ENCODE measurements at places on chromosomes 1 and 21.

DNA sequence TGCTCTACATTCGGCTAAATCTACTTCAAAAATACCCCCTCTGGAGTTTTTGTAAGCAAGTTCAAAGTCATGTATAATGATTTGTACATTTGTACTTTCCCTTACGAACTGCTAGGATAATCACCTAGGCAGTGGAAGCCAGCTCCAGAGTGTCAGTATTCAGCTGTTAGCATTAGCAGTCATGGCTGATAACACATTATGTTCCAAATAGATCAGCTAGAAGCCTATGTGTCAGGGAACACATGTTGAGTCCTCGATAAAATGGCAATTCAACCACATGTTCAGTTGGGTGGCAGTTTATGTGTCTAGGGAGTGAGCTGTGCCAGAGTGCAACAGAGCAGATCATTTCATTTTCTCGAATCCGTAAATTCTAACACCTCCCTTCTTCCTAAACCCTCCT lies 65.8 kb upstream of the KRTAP11-1 start:
- no peak for DNase-seq

DNA sequence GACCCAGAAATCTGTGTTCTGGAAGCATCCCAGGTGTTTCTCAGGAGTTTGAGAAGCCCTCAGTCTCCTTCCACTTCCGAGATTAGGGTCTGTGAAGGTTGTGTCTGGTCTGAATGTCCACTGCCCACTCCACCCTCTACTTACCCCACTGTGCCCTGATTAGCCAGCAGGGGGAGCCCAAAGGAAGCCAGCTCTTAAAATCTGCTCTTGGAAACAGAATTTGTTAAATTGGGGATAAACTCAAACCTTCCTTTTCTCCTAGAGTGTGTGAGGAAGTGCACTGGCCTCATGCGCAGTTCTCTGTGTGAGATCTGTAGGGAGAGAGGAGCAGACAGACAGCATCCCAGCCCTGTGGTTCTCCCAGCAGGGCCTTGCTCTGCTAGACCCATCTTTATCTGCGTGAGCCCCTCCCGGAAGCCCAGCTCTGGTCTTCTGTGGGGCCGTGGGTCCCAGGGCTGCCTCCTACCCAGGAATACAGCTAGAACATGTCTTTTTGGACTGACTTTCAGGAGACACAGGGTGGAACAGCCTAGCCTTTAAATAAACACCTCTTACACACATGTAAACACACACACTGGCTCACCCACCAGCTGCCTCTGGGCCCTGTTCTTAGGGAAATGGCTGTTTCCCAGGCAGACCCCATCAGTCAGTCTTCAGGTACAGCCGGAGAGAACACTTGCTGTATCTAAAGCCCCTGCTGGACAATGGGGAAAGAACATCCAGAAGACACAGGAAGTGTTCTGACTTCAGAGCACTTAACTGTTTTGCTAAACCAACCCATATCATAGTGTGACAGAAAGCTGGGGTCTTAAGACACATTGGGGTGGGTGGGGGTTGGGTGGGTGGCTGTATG lies 52.2 kb downstream of the SMYD2 start:
- peak; percentile 62 for DNase-seq

DNA sequence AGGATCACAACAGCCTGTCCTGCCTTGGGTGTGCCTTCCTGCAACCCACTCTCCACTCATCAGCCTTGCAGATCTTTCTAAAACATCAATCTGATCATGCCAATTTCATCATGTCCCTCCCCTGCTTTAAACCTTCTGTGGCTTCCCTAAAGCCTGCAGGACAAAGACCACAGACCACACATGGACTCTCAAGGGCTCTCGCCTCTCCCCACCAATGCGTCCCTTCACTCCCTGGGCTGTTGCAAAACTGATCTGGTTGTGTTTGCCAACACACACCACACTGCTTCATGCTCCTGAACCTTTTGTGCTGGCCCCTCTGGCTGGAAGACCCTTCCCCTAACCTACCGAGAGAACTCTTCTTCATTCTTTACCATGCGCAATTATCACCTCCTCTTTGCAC lies 72.4 kb downstream of the ITPKB start:
- peak; percentile 48 for DNase-seq

GRCh38 chr1:151131701-151132334 lies 14.6 kb downstream of the SEMA6C start:
- no peak for DNase-seq

- DNase-seq: no peak
Measured at GRCh38 chr1:84073266-84073665, 70.8 kb upstream of the PRKACB start.

GRCh38 chr1:168480997-168481396 lies 62.8 kb downstream of the XCL2 start:
- DNase-seq: no peak

DNA sequence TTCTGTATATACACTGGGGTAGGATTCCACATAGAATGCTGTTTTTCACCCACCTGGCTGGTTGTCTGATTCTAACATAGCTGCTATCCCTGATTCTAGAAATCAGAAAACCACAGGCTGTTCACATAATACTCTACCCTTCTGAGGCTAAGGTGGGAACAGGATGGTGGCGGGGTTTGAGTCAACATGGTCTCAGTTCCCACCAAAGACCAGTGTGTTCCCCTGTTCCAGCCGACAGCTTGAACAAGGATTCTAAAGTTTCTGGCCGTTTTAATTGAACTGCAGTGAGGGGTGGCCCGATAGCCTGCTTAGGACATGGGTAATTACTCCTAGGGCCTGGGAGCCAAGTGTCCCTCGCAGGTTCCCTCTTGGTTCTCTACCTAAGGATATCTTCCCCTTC lies 38.4 kb downstream of the PEX14 start:
- no peak for DNase-seq

- no peak for DNase-seq
Measured at GRCh38 chr1:12420171-12420570, 190.3 kb downstream of the VPS13D start.

- DNase-seq: no peak
Measured at GRCh38 chr1:214816603-214817002, 213.6 kb downstream of the CENPF start.

DNA sequence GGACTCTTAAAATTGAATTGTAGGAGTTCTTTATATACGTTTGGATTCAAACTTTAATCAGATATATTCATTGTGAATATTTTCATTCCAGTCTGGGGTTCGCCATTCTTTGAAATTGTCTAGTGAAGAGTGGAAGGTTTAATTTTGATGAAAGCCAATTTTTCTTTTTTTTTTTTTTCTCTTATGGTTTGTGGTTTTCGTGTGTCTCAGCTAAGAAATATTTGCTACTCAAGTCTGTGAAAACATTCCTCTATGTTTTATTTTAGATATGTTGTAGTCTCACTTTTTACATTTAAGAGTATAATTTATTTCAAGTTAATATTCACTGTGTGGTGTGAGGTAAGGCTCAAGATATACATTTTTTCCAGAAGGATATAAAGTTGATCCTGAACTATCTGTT lies 220.5 kb downstream of the KCNT2 start:
- DNase-seq: no peak

DNA sequence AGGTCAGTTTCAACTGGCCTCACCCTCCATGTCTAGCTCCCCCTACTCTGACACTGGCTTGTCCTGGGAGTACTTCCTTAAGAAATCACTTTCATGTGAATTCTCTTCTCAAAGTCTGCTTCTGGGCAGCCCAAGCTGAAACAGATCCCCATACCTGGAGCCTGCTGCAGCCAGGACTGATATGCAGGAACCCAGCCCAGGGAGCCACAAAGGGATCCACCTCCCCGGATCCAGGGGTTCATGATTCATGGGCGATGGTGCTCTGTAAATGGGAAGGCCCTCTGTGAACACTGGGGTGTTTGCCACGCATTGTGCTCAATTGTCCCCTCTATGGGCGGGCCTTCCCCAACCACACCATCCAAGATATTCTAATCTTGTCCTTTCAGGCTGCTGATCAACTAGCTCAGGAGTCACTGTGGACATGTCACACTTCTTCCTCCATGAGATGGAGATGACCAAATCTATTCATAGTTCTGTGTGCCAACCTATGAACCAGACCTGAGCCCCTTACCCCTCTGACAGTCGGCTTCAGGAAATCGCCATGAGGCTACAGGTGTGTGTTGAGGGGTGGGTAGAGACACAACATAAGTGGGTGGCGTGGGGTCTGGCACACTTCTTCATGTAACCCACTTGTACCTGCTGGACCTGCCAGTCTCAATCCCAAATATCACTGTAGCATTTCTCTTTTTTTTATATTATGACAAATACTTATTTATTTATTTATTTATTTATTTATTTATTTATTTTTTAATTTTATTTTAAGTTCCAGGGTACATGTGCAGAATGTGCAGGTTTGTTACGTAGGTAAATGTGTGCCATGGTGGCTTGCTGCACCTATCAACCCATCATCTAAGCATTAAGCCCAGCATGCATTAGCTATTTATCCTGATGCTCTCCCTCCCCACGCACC lies 41.8 kb downstream of the RUNX3 start:
- DNase-seq: no peak

GRCh38 chr1:169879034-169879840 lies 14.5 kb downstream of the SCYL3 start:
- DNase-seq: no peak

DNA sequence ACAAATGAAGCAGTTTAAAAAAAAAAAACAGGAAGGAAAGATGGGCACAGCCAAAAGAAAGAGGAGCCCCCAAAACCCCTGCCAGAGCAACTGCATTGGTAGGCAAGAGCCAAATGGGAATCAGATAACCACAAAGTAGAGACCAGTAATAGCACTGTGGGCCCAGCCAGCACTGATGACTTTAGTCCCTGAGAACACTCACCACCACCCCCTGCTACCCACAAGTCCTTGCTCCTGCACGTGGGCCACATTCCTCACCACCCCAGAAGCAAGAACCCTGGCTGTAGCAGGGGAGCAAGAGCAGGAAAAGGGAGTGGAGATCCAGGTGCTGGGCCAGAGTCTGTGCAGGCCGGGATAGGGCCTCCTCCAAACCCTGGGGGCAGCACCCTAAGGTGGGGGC lies 86.1 kb downstream of the RRAGC start:
- no peak for DNase-seq

- no peak for DNase-seq
Measured at GRCh38 chr21:34284666-34285065, 79.1 kb upstream of the KCNE2 start.

DNA sequence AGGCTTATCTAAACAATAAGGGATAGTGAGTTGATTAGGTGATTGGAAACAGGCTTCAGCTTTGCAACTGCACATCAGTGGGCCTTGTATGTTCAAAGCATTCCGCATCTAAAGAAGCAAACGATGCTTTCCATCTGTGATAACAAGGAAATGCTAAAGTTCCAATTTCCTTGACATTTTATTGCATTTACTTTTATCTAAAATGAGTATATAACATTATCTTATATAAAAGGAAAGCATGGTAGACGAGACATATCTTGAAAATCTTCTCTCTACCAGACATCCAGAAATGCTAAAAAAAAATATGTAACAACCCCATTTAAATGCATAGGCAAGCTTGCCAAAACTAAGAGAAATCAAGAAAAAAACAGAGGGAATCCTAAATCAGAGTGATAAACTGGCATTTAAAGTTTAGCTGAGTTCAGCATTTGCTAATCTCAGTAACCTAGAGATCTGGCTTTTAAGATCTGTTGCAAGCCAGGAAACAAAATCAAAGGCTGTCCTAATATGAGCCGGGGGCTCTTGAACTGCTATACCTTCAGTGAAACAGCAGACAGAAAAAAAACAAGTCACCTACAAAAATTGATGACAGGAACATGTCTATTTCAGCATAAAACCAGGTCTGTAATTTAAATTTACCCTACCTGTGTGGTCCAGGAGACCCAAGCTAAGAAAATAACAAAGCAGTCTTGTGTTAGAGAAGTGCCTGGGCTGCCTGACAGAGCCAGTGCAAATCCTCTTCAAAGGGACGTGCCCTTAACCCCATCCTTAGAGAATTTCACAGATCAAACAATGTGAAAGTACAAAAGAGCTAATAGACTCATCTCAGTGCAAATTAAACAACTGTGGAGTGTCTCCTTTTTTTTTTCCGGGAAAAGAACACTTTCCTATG lies 3.1 kb upstream of the RGS13 start:
- DNase-seq: no peak

DNA sequence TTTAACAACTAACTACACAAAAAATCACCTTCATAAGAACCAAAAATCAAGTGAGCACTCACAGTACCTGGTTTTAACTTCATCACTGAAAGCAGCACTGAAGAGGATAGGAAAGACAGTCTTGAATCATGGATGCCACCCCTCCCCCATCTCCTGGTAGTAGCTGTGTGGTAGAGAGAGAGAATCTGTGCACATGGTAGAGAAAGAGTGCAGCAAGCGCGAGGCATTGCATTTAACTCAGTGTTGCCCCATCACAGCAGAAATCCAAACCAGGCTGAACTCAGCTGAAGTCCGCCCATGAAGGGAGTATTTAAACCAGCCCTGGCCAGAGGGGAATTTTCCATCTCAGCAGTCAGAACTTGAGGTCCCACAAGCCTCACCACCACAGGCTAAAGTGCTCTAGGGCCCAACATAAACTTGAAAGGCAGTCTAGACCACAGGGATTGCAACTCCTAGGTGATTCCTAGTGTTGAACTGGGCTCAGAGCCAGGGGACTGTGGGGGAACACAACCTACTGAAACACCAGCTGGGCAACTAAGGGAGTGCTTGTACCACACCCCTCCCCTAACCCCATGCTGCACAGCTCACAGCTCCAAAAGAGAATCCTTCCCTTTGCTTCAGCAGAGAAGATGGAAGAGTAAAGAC lies 38.4 kb downstream of the VAV3 start:
- DNase-seq: no peak

DNA sequence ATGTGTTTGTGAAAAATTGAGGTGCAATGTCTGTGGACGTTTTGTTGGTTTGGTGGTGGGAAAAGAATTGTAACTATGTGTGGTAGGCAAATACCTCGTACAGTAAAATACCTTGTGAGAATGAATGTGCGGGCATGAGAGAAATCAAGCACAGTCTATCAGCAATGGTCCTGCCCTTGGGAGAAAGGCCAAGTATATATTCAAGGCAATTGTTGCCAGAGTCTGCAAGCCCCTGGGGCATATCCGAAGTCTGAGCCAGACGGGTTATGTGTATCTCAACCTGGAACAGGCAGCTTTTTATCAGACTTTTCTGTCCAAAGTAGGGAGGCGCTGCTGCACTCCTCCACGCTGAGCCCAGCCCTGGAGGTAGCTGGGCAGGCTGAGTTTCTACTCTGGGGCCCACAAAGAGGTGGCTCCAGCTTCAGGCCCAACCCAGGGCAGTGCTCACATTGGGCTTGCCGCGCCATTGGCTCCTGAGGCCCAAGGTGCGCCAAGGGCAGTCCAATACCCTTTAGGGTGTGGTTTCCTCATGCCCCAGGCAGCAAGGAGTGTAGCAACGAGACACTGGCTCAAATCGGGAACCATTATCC lies 9.4 kb upstream of the GNL2 start:
- no peak for DNase-seq

DNA sequence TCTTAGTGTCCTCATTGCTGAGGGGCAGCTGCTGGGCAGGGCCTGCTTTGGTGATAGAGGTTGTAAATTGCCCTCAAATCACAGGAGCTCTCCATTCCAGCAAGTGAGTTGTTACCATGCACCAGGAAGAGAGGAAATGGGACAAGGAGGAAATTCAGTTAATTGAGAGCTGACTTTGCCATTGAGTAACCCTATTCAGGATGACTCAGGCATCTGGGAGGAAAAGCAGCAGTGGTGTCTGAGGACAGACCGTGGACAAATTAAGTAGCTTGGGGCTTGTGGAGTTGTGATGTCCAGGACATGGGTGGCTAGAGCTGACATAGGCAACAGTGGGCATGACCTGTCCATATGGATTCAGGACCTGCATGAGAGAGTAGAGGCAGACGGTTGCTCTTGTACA lies 5.9 kb downstream of the ARHGEF10L start:
- DNase-seq: no peak
